ENCODE measurements at places on chromosomes 2 and 18.

DNA sequence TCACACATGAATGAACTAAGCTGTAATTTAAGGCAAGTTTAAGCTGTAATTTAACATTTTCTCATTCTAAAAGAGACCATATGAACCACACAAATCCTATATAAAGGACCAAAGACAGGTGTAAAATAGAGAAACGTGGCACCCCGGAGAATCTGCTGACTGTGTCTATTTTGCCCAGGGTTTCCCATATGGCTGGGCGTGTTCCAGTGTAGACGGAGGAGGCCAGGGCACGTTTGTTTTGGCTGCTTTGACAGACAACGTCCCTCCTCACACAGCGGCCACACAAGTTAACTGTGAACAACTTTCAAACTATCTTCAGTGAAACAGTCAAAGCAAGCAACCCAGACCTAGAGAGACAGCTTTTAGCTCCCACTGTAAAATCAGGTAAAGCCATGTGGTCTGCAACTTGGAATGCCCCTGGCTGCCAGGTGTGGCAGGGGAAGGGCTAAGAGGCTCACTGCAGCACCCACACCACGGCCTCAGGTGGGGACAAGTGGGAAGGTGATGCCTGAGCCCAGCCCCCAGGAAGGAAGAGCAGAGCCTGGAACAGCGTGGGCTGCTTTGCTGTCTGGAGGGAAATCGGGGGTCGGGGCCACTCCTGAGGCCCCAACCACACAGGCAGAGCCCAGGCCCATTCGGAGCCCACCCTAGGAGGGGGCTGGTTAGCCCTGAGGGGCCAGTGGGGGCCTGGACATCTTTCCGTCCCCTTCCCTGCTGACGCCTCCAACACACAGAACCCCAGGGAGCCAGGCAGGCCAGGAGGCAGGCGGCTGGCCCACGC is 40.7 kb downstream of the SLC66A2 start:
- no peak for DNase-seq

DNA sequence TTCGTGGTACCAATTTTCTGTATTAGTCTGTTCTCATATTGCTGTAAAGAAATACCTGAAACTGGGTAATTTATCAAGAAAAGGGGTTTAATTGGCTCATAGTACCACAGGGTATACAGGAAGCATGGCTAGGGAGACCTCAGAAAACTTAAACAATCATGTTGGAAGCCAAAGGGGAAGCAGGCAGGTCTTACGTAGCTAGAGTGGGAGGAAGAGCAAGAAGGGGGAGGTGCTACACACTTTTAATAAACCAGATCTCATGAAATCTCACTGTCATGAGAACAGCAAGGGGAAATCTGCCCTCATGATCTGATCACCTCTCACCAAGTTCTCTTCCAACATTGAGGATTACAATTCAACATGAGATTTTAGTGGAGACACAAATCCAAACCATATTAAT is 226.8 kb upstream of the TPO start:
- DNase-seq: no peak

GRCh38 chr2:142294225-142294624 is 163.4 kb upstream of the LRP1B start:
- DNase-seq: no peak

- no peak for DNase-seq
Observed at GRCh38 chr18:617970-618504, 21.2 kb downstream of the CLUL1 start.

DNA sequence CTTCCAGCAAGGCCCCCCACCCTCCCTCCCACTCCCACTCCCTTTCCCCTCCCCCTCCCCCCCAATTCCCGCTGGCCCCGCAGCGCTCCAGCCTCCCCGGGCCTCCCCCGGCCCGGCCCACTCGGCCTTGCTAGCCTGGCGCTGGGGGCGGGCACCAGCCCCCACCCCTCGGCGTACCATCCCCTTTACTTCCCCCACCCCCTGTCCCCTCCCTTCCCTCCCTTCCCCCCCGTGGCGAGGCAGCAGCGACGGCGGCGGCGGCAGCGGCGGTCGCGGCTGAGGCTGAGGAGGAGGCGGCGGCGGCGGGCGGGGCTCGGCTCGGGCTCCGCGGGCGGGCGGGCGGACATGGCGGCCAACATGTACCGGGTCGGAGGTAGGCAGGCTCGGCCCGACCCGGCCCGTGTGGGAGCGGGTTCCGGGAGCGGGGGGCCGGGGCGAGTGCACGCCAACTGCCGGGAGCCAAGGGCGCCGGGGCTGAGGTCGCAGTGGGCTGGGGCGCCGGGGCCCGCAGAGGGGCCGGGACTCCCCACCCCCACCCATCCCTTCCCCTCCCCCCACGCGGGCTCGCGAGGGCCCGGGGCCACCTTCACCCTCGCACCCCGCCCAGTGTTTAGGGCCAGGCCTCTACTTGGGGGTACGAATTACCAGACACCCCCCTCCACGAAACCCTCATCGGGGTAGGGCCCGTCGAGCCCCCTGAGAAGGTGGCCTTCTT is at the start of gene MTA3:
Gene MTA3, plus strand, starts transcription at position 232 of the 715 bp plus-strand sequence. Its CDS starts 114 bp downstream, at position 346.
- DNase-seq: peak; percentile 64

DNA sequence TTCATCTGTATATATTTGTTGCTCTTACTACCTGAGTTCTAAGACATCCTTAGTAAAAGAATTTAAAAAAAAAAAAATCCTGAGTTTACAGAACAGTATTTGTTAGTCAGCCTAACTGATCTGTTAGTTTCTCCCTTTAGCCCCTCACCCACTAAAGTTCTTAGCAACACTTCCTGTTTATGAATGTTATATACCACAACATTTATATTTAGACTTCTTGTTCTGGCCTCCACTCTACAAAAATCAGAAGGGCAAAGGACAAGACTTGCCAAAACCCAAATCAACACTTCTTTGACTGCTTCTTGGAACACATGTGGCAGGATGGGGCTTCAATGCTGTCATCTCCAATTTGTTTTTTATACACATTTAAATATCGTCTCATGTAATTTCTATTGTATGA is 71.1 kb downstream of the MGAT5 start:
- DNase-seq: peak; percentile 49

DNA sequence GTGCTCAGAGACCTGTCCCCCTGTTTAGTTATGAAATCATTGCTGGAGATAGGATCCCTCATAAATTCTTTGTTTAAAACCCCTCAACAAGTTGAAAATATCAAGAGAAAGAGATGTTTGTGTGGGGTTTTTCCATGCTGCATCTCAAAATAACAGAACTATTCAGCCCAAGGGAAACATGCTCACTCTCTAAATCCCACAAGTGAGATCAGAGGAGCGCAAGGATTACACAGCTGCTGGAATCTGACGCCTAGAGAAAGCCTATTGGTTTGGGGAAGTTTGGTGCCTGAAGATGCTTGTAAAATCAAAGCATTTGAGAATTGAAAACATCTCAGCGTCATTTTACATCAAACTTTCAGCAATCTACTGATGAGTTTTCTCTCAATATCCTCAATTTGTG is 7.9 kb downstream of the FSHR start:
- no peak for DNase-seq

GRCh38 chr2:167183931-167184330 is 295.7 kb downstream of the XIRP2 start:
- DNase-seq: no peak

DNA sequence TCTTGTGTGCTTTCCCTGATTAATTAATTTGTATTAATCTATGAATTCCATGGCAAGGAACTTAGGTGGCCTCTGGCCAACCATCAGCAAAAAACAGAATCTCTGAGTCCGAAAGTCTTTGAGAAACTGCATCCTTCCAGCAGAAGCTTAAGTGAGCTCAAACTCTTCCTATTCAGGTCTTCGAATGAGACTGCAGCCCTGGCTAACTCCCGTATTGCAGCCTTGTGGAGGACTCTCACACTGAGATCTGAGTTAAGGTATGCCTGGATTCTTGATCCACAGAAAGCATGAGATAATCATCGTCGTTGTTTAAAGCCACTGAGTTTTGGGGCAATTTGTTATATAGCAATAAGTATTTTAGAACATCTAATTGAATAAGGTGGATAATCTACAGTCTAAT is 1143.9 kb upstream of the NXPH2 start:
- no peak for DNase-seq

DNA sequence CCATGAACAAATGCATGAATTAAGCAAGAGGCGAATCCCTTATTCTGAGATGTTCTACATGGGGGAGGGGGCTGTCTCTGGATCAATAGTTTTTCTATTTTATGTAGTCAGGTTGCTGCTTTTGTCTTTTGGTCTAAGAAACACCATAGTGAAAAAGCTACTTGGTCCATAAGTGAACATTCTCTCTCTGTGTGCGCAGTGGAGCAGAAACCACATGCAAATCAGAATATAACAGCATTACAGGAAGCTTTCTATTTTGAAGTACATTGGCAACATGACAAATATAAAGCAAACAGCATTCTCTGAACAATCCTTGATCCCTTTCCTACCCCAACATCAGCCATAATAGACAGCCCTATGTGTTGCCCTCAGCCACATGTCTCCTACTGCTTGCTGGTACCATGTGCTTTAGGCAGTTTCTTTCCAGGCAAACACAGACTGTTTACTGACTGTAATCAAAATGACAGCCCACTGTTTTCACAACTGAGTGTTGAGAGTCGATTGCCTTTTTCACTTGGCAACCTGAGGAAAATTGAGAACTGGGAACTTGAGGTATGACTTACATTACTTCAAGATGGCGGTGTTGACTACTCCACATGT is 10.6 kb downstream of the SCN3A start:
- DNase-seq: peak; percentile 89

DNA sequence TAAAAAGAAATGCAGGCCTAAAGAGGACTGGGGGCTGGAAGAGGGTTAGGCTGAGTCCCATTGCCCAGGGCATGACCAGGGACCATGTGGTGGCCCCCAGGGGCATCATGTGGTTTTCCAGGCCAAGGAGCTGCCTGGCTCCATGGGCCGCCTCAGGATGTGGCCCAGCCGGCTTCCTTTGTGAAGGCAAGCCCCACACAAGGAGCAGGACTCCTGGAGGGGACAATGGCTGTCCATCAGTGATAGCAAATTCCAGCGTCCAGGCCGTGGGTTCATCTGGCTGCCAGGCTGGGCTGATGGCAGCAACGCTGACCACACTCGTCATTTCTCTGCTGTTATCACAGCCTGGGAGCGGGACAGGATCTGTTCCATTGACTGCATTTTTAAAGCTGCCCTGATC is 82.5 kb downstream of the GBX2 start:
- no peak for DNase-seq

DNA sequence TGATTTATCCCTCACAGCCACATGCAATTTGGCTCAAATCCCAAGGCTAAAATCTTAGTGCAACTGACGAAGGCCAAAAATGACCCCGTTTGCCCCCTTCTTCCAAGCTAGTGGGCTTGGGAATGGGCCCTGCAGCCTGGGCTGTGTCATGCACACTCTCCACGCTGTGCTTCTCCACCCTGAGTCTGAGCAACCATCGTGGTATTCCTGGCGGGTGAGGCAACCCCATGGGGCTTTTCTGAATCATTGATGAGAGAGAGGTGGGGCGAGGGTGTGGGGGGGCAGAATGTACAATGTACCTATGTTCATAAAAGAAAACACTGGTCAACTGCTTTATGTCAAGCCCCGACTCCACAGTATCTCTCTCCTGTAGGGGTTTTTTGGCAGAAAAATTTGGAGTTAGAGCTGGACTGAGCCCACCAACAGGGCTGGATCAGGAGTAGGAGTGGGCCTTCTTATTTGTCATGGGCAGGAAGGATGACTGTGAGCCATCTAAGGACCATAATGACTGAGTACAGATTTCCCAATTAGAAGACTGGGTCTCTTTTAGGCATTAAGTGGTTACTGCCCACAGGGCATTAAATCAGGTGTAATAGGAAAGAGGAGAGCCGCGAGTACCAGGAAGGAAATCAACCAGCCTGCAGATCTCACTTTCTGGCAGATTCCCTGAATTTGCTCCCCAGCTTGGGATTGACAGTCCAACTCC is 8.9 kb downstream of the SULT1C2 start:
- no peak for DNase-seq

- peak; percentile 64 for DNase-seq
Observed at GRCh38 chr2:208320686-208321085, 54.6 kb downstream of the PIKFYVE start.

DNA sequence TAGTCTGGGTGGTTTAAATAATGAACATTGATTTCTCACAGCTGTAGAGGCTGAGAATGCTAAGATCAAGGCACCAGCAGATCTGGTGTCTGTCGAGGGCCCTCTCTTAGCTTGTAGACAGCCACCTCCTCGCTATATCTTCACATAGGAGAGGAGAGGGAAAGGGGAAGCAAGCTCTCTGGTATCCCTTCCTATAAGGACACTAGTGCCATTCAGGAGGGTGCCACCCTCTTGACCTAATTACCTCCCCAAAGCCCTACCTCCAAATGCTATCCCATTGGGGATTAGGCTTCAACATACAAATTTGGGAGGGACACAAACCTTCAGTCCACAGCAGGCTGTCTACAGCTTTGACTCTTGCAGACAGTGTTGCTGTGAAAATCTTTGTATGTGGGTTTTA is 76.7 kb downstream of the BOLA3 start:
- no peak for DNase-seq

- no peak for DNase-seq
Observed at GRCh38 chr2:127140538-127140937, 33.6 kb upstream of the BIN1 start.

- no peak for DNase-seq
Observed at GRCh38 chr2:142875652-142876051, 1.8 kb upstream of the KYNU start.

GRCh38 chr2:201831469-201831868 is 25.1 kb downstream of the CDK15 start:
- DNase-seq: no peak

- peak; percentile 95 for DNase-seq
Observed at GRCh38 chr2:70141212-70141901, 49.5 kb downstream of the C2orf42 start.

DNA sequence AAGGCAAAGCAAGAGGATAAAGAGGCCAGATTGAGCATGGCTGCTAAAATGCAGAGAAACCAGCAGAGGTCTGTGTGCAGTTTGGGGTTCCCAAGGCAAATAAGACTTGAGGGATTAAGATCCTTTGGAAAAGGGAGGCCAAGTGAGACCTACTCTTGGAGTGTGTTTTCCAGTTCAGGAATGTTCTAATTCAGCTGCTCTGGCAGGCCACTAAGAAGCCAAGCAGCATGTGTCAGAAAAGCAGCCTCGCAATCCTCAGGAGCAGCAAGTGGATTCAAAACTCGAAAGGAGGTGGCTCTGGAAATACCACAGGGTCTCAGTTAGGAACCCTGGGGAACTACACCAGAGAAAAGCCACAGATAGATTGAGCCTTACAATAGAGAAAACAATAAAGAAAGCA is 569.2 kb downstream of the METTL4 start:
- DNase-seq: no peak

DNA sequence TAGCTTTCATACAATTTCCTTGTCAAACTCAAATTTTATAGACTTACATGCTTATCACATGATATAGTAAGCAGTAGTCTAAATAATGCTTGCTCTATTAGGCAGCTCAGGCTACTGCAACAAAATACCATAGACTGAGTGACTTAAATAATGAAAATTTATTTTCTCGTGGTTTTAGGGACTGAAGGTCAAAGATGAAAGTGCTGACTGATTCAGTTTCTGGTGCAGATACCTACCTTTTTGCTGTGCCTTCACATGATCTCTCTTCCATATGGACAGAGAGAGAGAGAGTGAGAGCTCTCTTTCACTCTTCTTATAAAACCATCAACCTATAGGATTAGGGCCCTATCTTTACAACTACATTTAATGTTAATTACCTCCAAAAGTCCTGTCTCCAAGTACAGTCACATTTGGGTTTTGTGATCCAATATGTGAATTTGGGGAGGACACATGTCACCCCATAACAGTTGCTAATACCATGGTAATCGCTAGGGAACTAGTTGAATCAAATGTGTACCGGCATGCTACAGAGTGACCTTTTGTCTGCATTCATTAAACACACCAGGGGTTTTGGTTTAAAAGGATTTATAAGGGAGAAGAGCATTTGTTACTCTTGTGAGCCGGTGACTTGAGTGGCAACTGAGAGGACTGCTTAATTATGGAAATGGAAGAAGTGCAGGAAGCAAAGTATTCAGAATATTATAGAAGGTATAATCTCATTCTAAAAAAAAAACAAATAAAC is 723.4 kb upstream of the LRRTM4 start:
- DNase-seq: no peak
